Omental fat pad (tissue), 4 donors: ENCODE measurements at places on chromosomes 12 and 14.

GRCh38 chr14:19874842-19875241 lies at the start of gene OR4K2:
TSS of gene OR4K2 (plus strand) at chr14:19875142. CDS start at chr14:19876268, 1,126 bp downstream.
- DNase-seq: no peak

- no peak for DNase-seq
Observed at GRCh38 chr12:106595268-106595667, 12.5 kb downstream of the RFX4 start.

DNA sequence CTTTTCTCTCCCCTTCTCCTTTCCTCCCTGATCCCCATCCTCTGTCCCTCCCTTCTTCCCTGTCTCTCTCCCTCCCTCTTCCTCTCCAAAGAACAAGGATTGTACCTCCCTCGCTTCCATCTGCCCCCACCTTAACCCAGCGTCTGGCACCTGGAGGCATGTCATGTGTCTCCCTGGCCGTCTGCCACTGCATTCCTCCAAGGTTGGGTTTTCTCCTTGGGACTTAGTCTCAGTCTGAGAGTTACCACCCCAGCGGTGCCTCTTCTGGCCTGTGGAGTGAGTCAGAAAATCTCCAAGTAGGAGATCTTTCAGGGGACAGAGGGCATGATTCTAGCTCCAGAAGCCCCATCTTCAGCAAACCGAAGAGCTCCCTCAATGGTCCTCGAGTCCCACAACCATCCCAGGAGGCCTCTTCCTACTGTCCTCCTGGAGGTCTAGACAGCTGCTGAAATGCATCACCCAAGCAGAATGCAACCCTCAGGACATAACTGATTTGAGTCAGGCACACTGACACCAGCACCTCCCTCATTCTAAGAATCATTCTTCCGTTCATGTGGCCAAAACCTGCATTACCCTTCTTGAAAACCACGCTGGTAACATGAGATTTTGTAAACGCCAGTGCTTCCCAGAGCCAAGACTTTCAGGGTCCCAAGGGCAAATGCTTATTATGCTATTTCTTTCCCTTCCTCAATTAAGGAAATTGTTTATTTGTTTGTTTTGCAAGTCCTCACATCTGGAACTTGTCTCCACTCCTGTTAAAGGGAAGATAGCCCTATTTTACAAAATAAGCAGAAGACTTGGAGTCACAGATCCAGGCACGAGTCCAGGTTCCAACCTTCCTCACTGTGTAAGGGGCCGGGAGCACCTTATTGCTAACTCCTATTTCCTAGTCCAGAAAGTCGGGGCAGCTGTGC lies 463.2 kb downstream of the BCL11B start:
- DNase-seq: no peak

- no peak for DNase-seq
Observed at GRCh38 chr14:69999261-69999674, 120.1 kb downstream of the SMOC1 start.

- DNase-seq: no peak
Observed at GRCh38 chr12:4742416-4742970, 22.3 kb downstream of the GALNT8 start.

DNA sequence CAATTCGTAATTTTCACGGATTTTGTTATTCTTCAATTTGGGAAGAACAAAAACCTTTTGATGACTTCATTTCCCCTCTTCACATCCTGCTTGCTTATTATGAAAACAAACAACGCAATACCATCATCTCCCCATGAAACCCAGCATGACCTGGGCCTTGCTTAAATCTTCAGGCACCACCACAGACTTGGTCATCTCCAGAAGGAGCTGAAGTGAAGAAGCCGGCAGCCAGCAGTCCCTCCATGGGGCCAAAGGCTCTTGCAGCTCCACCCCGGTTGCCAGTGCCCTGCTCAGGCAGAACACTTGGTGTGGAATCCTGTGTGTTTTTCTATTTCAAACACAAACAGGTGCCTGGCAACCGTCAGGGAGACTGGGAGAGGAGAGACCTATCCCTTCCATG lies 982.9 kb upstream of the TMEM132C start:
- no peak for DNase-seq

DNA sequence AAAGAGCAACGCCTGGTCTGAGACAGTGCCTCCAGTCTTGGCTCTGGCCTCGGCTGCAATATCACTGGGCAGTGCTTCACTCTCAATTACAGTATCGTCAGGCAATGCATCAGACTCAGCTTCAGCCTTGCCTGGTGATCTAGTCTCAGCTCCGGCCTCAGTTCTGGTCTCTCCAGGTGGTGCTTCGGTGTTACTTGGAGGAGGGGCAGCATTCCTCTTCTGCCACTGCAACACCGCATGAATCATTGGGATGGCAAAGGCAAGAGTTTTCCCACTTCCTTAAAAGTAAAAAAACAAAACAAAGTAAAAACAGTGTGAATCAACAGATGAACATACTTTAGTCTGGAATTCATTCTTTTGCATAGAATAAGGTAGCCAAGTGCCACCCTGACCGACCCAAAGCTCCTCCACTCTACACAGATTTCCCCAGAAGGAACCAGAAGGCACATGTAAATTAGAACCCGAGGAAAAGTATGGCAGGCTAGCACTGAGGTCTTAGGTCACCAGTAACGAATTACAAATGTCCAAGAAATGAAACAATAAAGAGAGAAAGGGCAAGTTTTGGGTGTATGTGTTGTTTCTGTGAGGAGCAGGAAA lies 18.6 kb downstream of the DDX24 start:
- no peak for DNase-seq

- no peak for DNase-seq
Observed at GRCh38 chr12:116927244-116927940, 16.6 kb downstream of the FBXW8 start.

- no peak for DNase-seq
Observed at GRCh38 chr12:114744691-114745090, 60.7 kb upstream of the TBX3 start.

DNA sequence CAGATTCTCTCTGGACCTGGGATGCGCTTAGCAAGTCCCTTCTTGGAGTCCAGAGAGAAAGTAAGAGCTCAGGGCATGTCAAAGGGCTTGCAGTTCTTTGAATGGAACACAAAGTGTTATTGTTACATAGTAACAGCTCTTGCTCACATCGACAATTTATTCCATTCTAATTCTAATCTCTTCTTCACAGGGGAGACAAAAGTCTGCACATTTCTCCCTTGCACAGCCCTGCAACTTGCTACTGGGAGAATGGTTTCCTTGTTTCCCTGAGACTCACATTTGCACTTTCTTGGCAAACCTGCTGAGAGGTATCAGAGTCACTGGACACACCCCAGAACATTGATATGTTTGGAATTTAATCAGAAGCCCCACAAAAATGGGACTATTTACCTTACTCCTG lies 209.9 kb upstream of the IGF1 start:
- DNase-seq: no peak

DNA sequence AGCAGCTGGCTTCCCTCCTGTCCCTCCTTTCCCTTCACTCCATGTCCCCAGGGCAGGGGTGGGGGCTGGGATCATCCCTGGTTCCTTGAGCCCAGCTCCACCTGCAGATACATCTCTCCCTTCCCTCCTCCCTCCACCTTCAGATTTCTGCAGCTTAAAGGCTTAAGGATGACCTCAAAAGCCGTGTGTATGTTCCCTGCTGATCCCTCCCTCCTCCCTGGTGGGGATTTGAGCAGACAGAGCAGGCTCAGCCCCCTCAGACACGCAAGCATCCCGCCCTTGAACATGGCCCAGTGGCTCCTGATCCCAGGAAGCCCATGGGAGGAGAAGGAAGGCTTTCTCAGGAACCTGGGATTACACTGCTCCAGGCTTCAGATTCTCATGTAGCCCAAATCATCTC lies 82.9 kb upstream of the RIN3 start:
- DNase-seq: no peak

- no peak for DNase-seq
Observed at GRCh38 chr14:36134038-36134437, 42.5 kb downstream of the PTCSC3 start.

GRCh38 chr12:127162902-127163301 lies 1104.1 kb upstream of the TMEM132C start:
- DNase-seq: no peak

GRCh38 chr12:91561301-91561957 lies 378.8 kb upstream of the DCN start:
- no peak for DNase-seq

GRCh38 chr14:79242666-79243065 lies 968.6 kb downstream of the DIO2 start:
- no peak for DNase-seq

DNA sequence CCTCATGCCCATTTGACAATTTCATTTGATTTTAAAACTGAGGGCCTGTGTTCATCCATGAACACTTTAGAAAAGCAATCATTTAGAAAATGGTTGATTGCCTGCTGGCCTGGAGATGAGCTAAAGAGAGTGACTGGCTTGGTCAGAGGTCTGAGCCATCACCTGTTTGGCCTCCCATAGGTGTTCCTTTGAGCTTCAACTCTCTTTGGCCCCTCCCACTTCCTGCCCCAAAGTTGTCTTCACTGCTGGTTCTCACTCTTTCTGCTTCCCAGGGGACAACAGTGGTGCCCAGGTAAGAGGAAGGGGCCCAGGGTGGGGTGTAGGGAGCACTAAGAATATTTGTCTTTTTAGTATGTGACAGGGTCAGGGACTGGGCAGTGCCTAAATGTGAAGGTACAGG lies 4.9 kb upstream of the TCP11L2 start:
- no peak for DNase-seq

GRCh38 chr14:64713677-64714076 lies 9.5 kb downstream of the PLEKHG3 start:
- no peak for DNase-seq

DNA sequence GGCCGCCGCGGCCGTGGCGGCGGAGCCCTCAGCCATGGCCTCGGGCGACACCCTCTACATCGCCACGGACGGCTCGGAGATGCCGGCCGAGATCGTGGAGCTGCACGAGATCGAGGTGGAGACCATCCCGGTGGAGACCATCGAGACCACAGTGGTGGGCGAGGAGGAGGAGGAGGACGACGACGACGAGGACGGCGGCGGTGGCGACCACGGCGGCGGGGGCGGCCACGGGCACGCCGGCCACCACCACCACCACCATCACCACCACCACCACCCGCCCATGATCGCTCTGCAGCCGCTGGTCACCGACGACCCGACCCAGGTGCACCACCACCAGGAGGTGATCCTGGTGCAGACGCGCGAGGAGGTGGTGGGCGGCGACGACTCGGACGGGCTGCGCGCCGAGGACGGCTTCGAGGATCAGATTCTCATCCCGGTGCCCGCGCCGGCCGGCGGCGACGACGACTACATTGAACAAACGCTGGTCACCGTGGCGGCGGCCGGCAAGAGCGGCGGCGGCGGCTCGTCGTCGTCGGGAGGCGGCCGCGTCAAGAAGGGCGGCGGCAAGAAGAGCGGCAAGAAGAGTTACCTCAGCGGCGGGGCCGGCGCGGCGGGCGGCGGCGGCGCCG lies 381 bp downstream of the YY1 start:
- DNase-seq: no peak

GRCh38 chr14:104559028-104559803 lies 20.3 kb upstream of the C14orf180 start:
- no peak for DNase-seq

DNA sequence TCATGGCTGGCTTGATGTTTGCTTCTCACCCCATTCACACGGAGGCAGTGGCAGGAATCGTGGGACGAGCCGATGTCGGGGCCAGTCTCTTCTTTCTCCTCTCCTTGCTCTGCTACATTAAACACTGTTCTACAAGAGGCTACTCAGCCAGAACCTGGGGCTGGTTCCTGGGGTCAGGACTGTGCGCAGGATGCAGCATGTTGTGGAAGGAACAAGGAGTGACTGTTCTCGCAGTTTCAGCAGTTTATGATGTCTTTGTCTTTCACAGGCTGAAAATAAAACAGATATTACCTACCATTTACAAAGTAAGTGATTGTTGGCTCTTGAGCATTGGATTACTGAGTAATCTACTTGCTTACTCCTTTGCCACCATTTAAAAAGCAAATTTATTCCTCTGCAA lies 170.6 kb downstream of the TMTC2 start:
- no peak for DNase-seq

- DNase-seq: no peak
Observed at GRCh38 chr12:28876196-28876798, 272.8 kb upstream of the FAR2 start.

- DNase-seq: no peak
Observed at GRCh38 chr12:89417246-89417977, 65.1 kb upstream of the DUSP6 start.

DNA sequence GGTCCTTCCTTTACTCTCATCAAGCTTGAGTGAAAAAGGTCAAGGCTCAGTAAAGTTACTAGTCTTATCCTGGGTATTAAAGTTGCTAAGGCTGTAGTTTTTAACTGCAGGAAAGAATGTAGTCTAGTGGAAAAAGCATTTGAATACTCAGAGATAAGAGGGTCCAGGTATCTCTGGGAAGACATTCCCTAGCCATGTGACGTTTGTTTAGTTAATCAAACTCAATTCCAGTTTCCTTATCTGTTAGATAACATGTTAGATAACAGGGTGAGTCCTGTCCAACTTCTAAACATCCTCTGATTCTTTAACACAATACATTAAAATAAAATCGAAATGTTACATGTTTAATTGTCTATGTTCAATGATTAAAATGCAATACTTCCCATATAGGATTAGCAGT lies 720.7 kb upstream of the LMO3 start:
- no peak for DNase-seq

DNA sequence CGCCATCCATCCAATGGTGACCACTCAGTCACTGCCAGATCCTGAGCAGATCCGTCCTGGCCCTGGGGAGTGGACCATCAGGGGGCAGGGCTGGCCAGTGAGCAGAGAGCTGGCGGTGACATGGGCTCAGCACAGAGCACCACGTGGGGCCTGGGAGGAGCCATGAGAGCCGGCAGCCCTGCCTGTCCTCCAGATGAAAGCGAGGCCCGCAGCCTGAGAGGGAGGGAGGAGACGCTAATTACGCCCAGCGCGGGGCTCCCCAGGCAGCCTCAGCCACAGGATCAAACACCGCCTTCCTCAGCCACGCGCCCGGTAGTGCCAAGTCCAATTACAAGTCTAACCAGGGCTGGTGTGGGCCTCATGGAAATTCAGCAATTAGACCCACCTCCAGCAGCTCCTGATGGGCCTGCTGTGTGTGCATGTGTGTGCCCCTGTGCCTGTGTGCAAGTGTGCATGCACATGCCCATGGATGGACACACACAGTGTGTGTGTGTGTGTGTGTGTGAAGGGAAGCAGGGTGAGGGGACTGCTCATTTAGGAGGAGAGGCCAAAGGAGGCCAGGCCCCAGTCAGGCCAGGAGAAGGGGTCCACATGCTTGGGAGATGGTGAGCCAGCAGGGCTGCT lies 68.0 kb downstream of the KIF26A start:
- DNase-seq: no peak

DNA sequence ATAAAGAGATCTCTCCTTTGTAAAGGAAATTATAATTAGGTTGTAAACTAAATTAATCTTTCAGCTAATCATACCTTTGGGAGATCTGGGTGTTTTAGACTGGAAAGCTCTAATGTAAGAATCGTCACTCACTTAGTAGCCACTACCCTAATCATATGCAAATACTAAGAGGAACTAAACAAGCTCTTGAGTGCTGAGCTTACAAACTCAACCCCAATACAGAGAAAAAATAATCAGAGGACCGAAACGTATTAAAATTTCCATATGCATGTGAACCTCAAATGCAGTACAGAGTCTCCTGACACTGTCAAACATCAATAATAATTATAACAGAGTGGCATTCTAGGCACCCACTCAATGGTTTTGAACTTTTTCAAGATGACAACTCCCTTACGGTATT lies 235.3 kb upstream of the FOXN3 start:
- DNase-seq: no peak
